ENCODE measurements at places on chromosomes 16 and 17.

DNA sequence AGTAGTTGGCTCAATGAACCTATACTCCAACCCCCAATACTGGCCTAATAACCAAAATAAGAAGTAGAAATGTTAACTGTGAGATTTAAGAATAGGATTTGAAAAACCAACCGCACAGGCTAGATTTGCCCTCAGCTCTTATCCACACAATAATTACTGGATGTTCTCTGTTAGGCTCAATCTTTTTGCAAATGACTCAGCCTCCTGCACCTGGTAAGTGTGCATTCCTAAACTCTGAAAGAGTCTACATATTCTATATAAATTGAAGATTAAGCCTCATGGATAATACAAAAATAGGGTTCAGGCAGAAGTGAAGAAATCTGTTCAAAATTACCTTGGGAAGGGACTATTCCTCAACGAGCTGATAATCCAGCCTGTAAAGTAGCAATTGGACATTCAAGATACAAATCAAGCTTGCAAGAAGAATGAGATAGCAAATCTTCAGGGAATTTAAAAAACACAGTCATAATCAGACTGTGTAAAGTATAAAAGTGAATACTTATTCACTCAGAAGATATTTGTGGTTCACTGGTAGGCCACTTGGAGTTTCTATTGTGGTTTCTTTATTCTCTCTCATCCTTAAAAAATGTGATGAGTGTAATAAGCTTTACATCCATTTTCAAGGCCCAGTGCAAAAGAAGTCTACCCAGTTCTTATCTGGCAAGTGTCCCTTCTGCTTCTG, 931.9 kb upstream of the SOX9 start:
- no peak for DNase-seq

DNA sequence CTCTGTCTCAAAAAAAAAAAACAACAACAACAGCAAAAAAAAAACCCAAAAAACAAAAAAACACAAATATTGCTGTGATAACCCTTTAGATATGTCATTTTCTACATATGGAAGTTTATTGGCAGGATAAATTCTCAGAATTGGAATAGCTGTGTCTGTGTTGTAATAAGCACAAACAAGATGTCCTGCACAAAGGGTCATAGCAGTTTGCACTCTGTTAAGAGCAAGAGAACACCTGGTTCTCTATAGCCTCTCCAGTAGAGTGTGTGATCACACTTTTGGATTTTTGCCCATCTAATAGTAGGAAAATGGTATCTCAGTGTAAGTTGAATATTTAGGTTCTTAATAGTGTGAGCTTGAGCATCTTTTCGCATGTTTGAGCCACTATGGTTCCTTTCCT, 60.4 kb downstream of the USP43 start:
- no peak for DNase-seq

GRCh38 chr17:82170412-82170961, 42.2 kb downstream of the CCDC57 start:
- DNase-seq, result no peak

DNA sequence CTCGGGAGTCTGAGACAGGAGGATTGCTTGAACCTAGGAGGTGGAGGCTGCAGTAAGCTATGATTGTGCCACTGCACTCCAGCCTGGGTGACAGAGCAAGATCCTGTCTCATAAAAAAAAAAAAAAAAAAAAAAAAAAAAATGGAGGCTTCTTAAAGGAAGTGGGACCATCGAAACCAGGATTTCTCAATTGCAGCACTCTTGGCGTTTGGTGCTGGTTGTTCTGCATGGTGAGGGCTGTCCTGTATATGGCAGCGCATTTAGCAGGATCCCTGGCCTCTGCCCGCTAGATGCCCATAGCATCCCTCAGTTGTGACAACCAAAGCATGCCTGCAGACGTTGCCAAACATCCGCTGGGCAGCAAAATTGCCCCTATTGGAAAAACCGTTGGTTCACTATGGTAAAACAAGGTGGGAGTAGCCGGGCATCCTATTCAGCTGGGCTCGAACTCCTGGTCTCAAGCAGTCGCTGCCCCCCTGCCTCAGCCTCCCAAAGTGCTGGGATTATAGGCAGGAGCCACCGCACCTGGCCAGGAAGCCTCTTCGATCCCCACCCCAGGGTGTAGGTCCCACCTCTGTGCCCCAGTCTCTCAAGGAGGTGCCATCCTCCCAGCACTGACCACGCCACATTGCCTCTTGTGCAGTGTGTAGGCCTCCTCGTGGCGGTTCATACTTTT, 6.5 kb upstream of the NPIPB7 start:
- DNase-seq, result no peak

DNA sequence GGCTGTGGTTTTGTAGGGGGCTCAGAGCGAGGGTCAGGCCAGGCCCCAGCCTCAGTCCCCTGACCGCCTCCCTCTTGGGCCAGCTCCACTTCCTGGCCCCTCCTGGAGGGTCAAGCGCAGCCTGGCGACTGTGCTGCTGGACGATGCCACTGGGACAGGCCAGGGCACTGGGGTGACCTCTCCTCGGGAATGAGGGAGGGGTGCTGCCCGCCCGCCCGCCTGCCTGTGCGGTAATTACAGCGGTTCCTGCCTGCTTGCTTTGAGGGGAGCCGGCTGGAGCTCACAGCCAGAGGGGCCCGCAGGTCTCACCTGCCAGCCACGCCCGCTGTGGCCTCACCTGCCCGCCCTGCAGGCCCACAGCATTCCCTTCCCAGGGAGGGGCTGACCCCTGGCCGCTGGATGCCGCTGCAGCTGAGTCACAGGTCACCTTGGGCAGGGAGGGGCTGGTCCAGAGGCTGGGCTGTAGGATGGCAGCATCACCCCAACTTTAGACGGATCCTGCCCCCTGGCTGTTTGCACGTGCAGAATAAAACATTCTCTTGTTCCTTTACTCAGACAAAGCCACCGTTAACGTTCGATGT, 76.7 kb upstream of the CBX4 start:
- DNase-seq, result no peak

DNA sequence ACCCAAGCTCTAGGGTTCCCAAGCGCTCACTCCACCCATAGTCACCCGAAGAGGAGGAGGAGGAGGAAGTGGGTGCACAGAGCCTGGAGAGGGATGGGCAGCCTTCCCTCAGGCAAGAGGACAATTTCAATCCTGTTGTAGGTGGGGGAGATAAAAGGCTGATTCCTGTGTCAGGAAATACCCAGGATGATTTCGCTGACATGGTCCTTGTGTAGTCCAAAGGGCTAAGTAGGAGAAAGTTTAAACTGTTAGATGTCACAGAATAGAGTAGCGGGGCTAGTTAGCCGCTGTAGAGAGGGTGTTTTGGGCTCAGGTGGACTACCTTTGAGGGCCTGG, 1.3 kb upstream of the EXOC7 start:
- no peak for DNase-seq
